ENCODE measurements at places on chromosomes 11 and 22.

DNA sequence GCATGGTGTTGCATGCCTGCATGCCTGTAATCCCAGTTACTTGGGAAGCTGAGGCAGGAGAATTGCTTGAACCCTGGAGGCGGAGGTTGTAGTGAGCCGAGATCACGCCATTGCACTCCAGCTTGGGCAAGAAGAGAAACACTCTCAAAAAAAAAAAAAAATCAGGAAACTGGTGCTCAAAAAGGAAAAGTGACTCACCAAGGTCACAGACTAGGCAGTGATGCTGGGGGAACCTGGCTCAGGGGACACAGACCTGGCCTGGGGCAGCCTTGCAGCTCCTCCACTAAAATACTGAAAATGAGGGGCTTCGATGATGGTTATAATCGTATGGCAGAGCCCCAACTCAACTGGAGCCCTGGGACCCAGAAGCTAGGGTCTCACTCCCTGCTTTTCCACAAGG is 8.1 kb upstream of the SLC35E4 start:
- DNase-seq: no peak

GRCh38 chr11:62264004-62264403 is 6.0 kb upstream of the SCGB2A2 start:
- no peak for DNase-seq

GRCh38 chr11:134039726-134040385 is 29.0 kb upstream of the JAM3 start:
- DNase-seq: no peak

DNA sequence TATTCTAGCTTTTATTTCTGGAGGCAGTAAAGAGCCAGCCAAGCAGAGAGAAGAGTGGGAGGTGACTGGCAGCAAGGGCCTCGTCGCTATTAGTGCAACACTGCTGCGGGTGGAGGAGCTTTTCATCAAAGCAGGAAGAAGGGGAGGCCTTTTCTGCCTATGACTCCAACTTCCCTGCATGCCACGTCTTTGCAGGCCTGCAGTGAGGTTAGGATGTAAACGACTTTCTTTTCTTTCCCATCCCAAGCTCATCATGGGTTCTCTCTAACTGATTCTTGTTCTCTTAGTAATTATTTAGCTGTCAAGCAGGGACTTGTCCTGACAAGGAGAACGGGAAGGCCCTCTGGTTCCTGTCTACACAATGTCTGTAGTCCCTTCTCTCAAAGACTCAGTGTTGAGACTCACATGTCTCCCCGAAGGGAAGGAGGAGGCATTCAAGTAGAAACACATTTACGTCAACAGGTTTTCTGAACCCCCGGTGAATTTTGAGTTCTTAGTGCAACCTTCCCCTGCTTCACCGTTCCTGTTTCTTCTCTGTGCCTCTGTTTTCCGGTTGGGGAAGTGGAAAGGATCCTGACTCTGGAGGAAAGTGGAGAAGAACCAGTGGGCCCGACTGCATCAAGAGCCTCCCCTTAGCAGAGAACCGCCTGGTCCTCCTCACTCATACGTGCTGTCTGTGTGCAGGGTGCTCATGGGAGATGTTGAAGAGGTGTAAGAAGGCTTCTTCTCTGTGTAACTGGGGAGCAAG is 56.9 kb downstream of the PACS1 start:
- peak; percentile 30 for DNase-seq

DNA sequence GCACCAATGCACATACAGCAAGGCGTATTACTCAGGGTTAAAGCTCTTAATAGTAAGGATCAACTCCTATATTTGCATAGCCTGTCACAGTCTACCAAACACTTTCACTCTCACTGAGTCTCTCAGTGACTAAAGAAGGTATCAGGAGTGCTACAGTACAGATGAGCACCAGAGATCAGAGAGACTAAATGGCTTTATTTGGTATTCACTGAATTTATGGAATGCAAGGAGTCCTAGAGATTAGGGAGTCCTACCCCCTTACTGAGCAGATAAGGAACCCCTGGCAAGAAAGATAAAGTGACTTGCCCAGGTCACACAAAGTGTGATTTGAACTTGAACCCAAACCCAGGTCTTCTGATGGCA is 396.4 kb upstream of the CCDC90B start:
- DNase-seq: no peak

GRCh38 chr11:93986716-93987115 is 34.4 kb upstream of the HEPHL1 start:
- no peak for DNase-seq

GRCh38 chr11:111694851-111695250 is 71.3 kb downstream of the PPP2R1B start:
- no peak for DNase-seq
